ENCODE measurements at places on chromosomes 5 and 9.

GRCh38 chr5:75023368-75024159 lies 28.8 kb downstream of the GCNT4 start:
- no peaks in the 10 kb centered on the region for H3K36me3 ChIP-seq
- H3K4me3 ChIP-seq, result no peak overlapping the region
- no peak for DNase-seq
- no peak overlapping the region for H3K27ac ChIP-seq

GRCh38 chr9:92299116-92299515 lies 5.6 kb upstream of the IARS1 start:
- no peak for DNase-seq
- H3K36me3 ChIP-seq, result peaks cover 74% of the 10 kb centered on the region
- H3K4me1 ChIP-seq, result peaks cover 10% of the 10 kb centered on the region
- H3K4me3 ChIP-seq, result no peak overlapping the region
- H3K27ac ChIP-seq, result no peak overlapping the region

- no peak for DNase-seq
- H3K4me3 ChIP-seq, result no peak overlapping the region
- H3K4me1 ChIP-seq, result no peaks in the 10 kb centered on the region
- no peaks in the 10 kb centered on the region for H3K36me3 ChIP-seq
- no peak overlapping the region for H3K27ac ChIP-seq
- no peaks in the 10 kb centered on the region for H3K27me3 ChIP-seq
Measured at GRCh38 chr9:125600194-125600593, 106.8 kb downstream of the MAPKAP1 start.

DNA sequence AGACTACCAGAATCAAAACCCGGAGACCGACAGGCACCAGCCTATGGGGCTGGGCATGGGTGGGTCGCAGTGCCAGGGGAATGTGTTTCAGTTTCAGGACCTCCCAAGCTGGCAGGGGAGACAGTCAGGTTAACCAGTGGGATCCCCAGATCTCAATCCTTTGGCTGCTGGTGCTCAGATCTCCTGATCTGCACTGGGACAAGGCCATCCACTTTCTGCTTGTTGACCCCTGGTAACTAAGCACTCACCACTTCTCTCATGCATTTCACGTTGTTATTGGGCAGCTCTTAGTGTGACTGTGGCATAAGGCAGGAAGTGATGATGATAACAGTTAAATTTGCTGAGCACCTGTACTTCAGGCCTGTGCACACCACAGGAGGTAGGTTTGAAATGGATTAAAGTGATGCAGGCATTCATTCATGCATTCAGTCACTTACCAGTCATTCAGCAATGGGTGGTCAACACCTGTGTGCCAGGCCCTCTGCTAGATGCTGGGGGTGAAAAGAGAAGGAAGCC lies 42.1 kb upstream of the STXBP1 start:
- no peak for DNase-seq
- H3K27me3 ChIP-seq, result no peaks in the 10 kb centered on the region
- peak overlapping the region; percentile 61 for H3K4me3 ChIP-seq
- H3K36me3 ChIP-seq, result peaks cover 5% of the 10 kb centered on the region
- peak overlapping the region; percentile 94 for H3K27ac ChIP-seq

DNA sequence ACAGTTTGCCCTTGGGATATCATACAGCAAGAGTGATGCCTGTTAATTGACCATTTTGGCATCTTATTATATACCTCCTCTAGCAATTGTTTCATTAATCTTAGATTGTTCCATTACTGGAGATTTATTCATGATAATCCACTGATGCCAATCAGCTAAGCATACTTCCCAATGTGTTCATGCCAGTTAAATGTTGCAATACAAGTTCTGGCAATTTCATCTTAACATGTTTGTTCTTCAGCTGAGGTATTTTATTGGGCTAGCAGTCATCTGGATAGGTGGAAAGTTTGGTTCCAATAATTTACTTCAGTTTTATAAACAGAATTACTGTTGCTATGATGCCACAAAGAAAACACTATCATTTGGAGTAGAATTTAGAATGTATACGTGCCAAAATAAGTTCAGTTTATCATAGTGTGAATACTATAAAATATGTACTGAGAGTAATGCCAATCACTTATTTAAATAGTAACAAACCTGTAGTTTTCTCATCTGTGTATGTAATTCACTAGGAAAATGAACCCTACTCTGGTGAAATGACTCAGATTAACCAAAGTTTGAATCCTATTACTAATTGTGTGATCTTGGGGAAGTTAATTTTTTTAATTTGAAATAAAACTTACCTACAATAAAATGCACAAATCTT lies 27.9 kb upstream of the IL31RA start:
- H3K27ac ChIP-seq, result no peak overlapping the region
- H3K4me1 ChIP-seq, result no peaks in the 10 kb centered on the region
- DNase-seq, result no peak
- peaks cover 21% of the 10 kb centered on the region for H3K27me3 ChIP-seq
- no peak overlapping the region for H3K4me3 ChIP-seq

GRCh38 chr5:50547303-50547702 lies 106.2 kb upstream of the EMB start:
- no peak for DNase-seq
- H3K36me3 ChIP-seq, result no peaks in the 10 kb centered on the region
- no peak overlapping the region for H3K27ac ChIP-seq
- no peaks in the 10 kb centered on the region for H3K4me1 ChIP-seq
- no peak overlapping the region for H3K4me3 ChIP-seq
- H3K27me3 ChIP-seq, result no peaks in the 10 kb centered on the region

DNA sequence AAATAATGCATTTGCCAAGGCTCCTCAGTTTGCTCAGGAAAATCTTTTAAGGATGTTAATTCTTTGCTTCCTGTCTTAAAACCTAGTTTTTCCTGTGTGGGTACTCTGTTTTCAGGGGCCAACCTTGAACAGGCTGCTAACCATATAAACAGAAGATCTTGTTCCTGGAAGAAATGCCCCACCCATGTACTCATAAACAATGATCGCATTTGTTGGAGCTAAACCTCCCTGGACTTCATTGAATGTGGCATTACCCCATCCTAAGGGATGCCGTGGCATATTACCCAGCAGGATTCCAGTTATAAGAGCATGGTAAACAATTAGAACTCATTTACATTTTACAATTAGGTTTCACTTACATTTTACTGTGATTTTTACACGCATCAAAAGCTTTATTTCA lies 436.0 kb downstream of the ZNF608 start:
- DNase-seq, result no peak
- H3K27me3 ChIP-seq, result no peaks in the 10 kb centered on the region
- H3K4me3 ChIP-seq, result no peak overlapping the region
- no peaks in the 10 kb centered on the region for H3K36me3 ChIP-seq
- no peaks in the 10 kb centered on the region for H3K4me1 ChIP-seq

GRCh38 chr9:88420227-88420626 lies 32.0 kb downstream of the SPIN1 start:
- no peak overlapping the region for H3K27ac ChIP-seq
- no peaks in the 10 kb centered on the region for H3K4me1 ChIP-seq
- no peak for DNase-seq
- no peak overlapping the region for H3K4me3 ChIP-seq
- H3K36me3 ChIP-seq, result peaks cover 13% of the 10 kb centered on the region

GRCh38 chr5:59769041-59769360 lies 124.5 kb downstream of the PDE4D start:
- no peaks in the 10 kb centered on the region for H3K27me3 ChIP-seq
- H3K27ac ChIP-seq, result no peak overlapping the region
- H3K4me1 ChIP-seq, result peaks cover 5% of the 10 kb centered on the region
- no peaks in the 10 kb centered on the region for H3K36me3 ChIP-seq
- H3K4me3 ChIP-seq, result peak overlapping the region; percentile 53

Measured in upper lobe of right lung (tissue), 1 donor.